ENCODE measurements at places on chromosomes 7 and 10.
A peak's percentile ranks its signal among the peaks of the same experiment; 100 is the strongest.

- peaks cover 8% of the 10 kb centered on the region for H3K4me1 ChIP-seq
- H3K36me3 ChIP-seq: no peaks in the 10 kb centered on the region
- peak; percentile 57 for DNase-seq
- H3K4me3 ChIP-seq: peak within 1 kb of the TSS; percentile 66
These were observed at the start of gene CRHR2 for GRCh38 chr7:30682212-30683083. Gene CRHR2, minus strand, starts transcription at chr7:30682456. Its CDS starts 176 bp downstream, at chr7:30682280.

DNA sequence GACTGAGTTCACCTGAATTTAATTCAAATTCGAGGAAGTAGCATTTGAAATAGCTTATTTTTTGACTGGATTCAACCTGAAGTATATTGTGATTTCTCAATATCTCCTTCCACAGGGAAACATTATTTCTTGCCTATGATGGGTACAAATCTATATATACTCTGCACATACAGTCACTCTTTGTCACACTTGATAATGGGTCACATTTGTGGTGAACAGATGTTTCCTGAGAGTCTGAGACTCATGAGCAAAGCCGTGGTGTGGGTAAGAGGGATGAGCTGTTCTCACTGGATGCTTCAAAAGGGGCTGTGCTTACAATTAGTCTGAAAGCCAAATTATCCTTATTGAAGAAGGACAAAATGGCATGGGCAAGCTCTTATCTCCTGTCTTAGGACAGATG lies 18.0 kb upstream of the TBXAS1 start:
- peaks cover 5% of the 10 kb centered on the region for H3K27me3 ChIP-seq
- no peak for DNase-seq
- peaks cover 6% of the 10 kb centered on the region for H3K36me3 ChIP-seq
- H3K27ac ChIP-seq: no peak overlapping the region

- no peak for DNase-seq
- H3K4me1 ChIP-seq: no peaks in the 10 kb centered on the region
- H3K36me3 ChIP-seq: peaks cover 22% of the 10 kb centered on the region
- no peak overlapping the region for H3K27ac ChIP-seq
- H3K27me3 ChIP-seq: no peaks in the 10 kb centered on the region
- no peak overlapping the region for H3K4me3 ChIP-seq
These were observed 39.5 kb downstream of the CRHR2 start for GRCh38 chr7:30642789-30643188.

DNA sequence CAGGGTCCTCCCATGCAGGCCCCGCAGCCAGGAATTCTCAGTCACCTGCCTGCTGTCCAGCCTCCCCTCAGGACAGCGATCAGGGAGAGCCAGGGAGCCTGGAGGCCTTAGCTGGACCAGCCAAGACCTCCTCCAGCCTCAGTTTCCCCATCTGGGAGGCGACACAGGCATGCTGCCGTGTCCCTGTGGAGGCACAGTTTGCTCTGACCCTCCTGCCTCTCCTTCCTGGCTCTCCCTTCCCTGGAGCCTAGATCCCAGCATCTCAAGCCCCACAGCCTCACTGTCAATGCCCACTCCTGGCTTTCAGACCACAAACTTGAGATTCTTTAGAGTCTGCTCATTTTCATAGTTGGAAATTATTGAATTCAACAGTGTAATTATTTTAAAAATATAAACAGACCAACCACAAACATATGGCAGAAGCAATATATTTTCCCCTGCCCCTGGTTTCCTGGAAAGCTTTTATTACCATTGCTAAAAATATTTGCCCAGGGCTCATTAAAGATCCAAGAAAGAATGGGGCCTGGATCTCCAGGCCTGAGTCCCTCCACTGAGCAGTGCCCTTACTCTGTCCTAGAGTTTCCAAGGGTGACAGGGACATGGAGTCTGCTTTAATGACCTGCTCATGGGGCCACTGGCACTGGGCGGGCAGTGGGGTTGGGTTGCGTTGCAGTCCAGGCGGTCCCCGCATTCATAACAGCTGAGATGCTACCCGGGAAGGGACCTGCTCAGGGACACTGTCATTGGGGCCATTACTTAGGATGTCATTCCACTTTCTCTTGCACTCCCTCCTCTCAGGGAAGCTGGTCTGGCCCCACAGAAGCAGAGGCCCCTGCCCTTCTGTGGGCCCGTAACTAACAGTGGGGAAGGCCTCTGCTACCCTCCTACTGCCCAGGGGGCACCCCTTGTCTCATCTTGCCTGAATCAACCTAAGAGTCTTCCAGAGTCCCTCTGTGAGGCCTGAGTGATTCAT lies 81.6 kb upstream of the CHST15 start:
- H3K27me3 ChIP-seq: peaks cover 5% of the 10 kb centered on the region
- no peak overlapping the region for H3K27ac ChIP-seq
- H3K4me1 ChIP-seq: peaks cover 4% of the 10 kb centered on the region
- H3K36me3 ChIP-seq: no peaks in the 10 kb centered on the region

DNA sequence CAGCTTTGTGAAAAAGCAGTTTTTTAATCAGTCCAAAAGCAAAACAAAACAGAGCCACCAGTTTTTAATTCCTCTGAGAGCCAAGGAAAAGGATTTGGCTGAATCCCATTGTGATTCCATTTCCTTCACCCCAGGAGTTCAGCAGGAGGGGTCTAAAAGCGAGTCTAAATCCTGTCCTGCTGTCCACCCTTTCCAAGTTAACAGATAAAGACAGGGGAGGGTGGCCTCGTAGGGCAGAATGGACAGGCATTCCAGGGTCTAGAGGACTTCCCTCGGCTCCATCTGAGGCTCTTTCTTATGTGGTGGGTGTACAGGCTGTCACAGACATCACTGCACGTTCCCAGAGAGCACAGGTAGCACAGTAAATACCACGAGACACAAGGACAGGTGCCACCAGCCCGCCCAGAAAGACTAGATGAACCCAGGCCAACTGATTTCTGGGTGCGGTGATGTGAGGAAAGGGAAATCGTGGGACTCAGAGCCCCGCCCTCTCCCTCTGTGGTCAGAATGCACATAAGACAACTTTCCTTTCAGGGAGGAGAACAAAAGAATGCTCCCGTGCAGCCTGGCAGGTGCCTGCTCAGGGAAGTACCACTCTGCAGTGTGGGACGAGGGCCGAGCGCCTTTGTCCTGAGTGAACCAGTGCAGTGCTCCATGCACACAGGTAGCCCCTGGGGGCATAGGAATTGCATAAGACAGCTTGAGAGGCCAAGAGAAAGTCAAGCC lies 119.7 kb downstream of the ABLIM1 start:
- H3K27me3 ChIP-seq: no peaks in the 10 kb centered on the region
- peak overlapping the region; percentile 71 for H3K4me3 ChIP-seq
- DNase-seq: peak; percentile 57
- H3K27ac ChIP-seq: peak overlapping the region; percentile 99
- H3K4me1 ChIP-seq: peaks cover 63% of the 10 kb centered on the region
